ENCODE measurements at places on chromosomes 12 and 14.

DNA sequence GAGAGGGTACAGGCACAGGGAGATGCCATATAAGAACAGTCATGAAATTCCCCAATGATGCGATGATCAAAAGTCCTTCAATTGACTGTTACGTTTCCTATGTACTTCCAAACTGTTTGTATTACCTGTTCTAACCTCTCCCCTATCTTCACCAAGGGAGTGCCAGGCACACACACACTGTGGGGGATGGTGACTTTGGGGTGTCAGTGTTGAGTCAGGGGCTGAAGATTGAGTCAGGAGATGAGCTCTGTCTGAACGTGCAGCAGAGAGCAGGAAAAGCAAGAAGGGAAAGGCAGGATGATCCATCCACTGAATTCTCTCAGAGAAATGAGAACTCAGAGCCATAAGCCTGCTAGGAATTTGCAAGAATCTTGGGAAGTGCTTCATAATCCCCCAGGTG is 153.4 kb downstream of the EFCAB11 start:
- no peak for DNase-seq

GRCh38 chr14:30993071-30993470 is 32.4 kb upstream of the AP4S1 start:
- DNase-seq, result no peak

DNA sequence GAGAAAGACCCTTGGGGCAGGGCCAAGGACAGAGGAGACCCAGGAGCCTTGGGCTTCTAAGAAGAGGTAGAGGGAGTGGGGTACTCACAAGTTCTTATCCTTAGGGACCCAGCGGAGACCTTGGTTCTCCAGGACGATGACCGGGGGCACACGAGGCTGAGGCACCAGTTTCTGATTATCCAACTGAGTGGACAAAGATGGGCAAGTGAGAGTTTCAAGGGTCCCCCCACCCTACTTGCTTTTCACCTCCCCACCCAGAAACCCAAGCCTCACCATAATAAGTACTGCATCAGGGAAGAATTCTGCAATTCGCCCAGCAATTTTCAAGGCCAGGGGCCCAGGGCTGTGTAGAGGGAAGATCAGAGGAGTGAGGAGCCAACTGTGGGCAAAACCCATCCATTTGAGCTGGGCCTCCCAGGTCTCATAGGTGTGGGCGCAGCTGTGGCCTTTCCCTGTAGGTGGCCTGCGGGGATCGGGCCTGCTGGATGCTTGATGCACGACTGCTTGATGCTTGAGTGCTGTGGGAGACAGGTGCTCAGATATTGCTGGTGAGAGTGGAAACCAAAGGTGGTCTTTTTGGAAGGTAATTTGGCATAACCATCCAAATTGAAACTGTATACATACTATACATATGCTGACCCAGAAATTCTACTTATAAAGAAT is 2.0 kb downstream of the EMC9 start:
- no peak for DNase-seq

- DNase-seq, result no peak
Measured at GRCh38 chr14:100714258-100714892, 12.3 kb upstream of the DLK1 start.

- DNase-seq, result no peak
Measured at GRCh38 chr14:49250109-49250508, 336.1 kb downstream of the RPS29 start.

- no peak for DNase-seq
Measured at GRCh38 chr12:1949771-1950470, 31.5 kb upstream of the CACNA2D4 start.
